Stimulated activated CD4-positive, alpha-beta T cell treated with anti-CD3 and anti-CD28 coated beads, TNF-alpha, amount 100 ng/mL, for 1 hour (primary cell): ENCODE measurements at places on chromosomes 6 and 20.

GRCh38 chr6:148269386-148269785 lies 73.3 kb upstream of the SASH1 start:
- no peak for DNase-seq

DNA sequence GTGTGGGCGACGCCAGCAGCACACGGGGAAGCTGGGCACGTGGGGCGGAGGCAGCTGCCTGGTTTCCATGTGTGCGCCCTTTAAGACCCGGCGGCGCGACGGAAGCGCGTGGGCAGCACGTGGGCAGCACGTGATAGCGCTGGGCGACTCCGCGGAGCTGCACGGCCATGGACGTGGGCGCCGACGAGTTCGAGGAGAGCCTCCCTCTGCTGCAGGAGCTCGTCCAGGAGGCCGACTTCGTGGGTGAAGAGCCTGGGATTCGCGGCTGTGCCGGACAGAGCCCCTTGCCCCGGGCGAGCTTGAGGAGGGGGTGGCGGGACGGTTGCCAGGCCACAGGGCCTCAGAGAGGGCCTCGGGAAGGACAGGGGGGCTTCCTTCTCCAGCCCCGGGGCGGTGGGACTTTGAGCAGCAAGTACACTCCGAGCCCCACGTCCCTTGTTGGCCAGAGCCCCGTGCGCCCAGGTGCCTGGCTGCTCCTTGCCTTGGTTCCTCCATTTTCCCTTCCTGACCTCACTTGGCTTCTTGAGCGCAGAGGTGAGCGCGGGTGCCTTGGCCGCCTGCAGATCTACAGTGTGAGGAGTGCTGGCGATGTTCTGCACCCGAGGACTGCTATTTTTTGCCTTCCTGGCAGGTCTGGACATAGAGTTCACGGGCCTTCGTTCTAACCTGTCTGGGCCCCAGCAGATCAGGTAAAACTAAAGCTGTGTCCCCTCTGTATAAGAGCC lies at the start of gene PNLDC1:
Gene PNLDC1 (plus strand): TSS at position 136 of the 725 bp plus-strand sequence. CDS start 32 bp downstream, at position 168.
- DNase-seq = no peak

- DNase-seq = no peak
These were observed 2.1 kb downstream of the MYLIP start for GRCh38 chr6:16130932-16131387.

GRCh38 chr6:40165036-40165709 lies 230.9 kb upstream of the MOCS1 start:
- DNase-seq = no peak

DNA sequence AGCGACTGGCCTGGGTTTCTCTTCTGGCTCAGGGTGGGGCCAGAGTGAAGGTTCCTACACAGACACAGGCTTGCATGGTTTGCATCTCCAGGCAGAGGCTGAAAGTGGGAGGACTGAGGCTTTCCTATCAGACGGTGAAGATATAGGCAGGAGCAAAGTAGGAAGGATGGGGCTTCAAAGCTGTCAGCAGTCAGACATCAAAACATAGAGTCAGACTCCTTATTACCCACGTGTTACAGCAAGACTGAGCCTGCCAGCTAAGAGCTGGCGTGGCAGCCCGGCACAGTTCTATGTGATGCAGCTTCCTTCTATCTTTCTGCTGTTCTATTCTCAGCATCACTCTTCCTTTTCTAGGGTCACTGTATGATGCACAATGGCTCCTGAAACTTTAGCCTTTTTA lies 445.1 kb downstream of the DOK5 start:
- DNase-seq = no peak

- no peak for DNase-seq
These were observed 42.2 kb upstream of the OSTM1 start for GRCh38 chr6:108116546-108117426.

DNA sequence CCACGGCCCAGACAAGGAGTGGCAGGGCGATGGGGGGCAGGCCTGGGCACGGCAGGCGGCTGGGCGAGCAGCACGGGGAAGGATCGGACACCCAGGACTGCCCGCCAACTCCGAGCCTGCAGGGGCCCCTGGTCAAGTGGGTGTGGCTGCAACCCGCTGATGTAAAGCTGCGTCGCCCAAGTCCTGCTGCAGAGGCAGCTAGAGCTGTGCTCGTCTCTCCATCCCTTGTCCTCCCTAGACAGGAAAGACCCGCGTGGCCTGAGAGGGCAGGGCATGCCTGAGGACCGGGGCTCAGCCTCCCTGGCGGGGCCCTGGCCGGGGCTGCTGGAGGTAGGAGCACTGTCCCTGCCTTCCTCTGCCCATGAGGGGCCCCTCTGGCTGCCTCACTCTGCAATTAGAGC lies 281.2 kb downstream of the CDH4 start:
- DNase-seq = no peak

DNA sequence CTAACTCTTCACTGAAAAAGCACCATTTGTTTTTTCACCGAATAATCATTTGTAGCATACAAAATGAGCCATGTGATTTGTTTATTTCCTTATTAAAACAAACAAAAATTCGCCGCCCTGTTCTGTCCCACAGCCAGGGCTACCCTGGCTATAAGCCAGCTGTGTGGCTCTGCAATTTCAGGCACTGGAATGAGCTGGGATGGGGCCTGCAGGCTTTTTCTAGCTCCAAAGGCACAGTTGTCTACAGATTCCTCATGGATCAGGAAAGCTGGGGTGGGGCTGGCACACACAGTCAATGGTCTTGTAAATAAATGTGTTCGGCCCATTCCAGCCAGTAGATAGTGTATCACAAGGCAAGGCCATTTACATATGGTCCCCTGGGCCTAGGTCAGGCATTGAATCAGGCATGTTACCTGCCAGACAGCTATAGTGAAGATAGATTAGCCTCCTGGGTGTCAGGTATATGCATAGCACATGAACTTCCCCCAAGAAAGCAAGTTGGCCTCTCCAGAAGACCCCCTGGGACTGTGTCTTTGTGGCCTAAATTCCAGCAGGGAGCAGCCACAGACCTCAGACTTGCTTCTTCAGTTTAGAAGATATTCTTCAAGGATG lies 608.9 kb downstream of the MAFB start:
- DNase-seq = no peak

DNA sequence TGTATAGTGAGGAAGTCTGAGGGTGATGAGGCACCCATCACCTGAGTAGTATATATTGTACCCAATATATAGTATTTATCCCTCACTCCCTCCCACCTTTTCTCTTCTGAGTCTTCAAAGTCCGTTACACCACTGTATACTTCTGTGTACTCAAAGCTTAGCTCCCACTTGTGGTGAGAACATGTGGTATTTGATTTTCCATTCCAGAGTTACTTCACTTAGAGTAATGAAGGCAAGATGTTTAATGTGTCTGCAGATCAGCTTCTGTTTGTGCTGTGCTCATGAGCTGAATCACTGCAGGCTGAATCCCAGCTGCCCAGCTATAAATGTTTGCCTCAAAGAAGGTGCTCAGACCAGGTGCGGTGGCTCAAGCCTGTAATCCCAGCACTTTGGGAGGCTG lies 139.3 kb upstream of the FOXA2 start:
- DNase-seq = no peak

- no peak for DNase-seq
These were observed 6.7 kb downstream of the APMAP start for GRCh38 chr20:24985802-24986201.

GRCh38 chr6:89887452-89888137 lies 6.7 kb upstream of the GJA10 start:
- DNase-seq = no peak

- no peak for DNase-seq
These were observed 66.9 kb upstream of the TGM3 start for GRCh38 chr20:2228926-2229325.

DNA sequence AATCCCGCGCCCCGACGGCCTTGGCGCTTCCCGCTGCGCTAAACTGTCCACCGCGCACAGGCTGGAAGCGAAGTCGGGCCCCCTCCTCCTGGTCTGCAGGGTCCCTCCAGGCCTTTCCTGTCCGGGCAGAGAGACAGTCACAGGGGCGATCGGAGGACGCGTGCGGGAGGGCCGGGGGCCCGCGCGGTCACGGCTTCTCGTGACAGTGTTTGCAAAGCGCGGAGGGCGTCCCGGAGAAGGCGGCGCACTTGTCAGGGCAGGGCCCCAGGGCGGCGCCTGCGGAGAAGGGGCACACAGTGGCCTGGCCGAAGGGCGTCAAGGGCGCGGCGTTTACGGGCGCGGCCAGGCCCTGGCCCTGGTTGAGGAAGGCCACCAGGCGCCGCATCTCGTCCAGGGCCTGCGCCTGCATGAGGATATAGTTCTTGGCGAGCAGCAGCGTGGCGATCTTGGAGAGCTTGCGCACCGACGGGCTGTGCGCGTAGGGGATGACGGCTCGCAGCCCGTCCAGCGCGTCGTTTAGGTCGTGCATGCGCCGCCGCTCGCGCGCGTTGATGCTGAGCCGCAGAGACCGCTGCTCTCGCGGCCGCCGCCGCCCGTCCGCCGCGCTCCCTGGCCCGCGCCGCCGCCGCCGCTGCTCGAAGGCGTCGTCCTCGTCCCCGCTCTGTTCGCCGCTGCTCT lies 763 bp downstream of the BHLHE23 start:
- no peak for DNase-seq
